ENCODE measurements at places on chromosomes 2 and 18.

DNA sequence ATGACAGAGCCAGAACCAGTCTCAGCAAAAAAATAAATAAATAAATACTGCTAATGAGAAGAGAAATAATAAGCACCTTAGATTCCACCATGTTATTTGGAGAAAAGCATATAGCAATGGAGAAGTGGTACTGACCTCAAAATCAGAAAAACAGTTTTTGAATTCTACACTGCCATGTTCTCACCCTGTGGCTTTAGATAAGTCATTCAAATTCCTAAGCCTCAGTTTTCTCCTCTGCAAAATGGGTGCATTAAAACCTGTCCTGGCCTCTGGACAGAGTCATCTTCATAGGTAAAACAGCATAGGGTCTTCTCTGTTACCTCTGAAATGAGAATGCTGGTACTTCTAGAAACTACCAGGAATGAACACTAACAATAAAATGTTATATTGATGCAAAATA, 62.2 kb upstream of the RMP24 start:
- DNase-seq, result no peak

- DNase-seq, result no peak
Measured at GRCh38 chr18:44051026-44051425, 629.7 kb upstream of the SETBP1 start.

DNA sequence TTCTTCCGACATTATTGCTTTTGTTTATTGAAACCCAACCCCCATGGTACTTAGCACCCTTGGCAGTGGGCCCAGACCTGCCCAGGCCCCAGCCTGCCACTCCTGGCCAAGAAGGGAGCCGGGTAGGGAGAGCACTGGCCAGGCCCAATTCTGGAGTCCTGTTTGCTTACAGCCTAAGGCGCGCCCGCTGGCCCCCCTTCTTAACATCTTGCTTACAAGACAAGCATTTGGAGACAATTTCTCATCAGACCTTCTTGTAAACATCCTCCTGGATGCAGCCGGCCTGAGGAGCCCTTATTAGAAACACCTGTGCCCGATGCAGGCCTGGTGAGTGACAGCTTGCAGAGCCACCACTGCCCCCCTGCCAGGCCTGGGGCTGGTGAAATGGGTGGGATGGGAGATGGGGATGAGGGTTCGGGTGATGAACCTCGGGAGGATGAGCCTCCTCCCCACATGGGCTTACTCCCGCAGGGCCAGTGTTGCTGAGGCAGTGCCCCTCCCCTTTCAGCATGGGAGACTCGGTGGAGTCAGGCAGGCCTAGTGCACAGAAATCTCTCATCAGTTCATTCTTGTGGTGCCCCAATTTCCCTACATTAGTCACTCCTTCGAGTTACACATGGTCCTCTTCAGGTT, 217.5 kb downstream of the CYP26B1 start:
- DNase-seq, result no peak

GRCh38 chr18:10440884-10441283, 13.6 kb upstream of the APCDD1 start:
- DNase-seq, result no peak

DNA sequence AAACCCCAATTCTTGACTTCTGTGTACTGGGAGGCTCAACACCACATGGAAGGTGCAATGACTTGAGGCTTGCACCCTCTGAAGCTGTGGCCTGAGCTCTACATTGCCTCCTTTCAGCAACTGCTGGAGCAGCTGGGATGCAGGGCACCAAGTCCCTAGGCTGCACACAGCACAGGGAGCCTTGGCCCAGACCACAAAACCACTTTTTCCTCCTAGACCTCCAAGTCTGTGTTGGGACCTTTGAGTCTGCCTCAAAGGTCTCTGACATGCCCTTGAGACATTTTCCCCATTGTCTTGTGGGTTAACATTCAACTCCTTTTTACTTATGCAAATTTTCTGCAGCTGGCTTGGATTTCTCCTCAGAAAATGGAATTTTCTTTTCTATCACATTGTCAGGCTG, 62.6 kb upstream of the KCNE4 start:
- DNase-seq, result no peak

DNA sequence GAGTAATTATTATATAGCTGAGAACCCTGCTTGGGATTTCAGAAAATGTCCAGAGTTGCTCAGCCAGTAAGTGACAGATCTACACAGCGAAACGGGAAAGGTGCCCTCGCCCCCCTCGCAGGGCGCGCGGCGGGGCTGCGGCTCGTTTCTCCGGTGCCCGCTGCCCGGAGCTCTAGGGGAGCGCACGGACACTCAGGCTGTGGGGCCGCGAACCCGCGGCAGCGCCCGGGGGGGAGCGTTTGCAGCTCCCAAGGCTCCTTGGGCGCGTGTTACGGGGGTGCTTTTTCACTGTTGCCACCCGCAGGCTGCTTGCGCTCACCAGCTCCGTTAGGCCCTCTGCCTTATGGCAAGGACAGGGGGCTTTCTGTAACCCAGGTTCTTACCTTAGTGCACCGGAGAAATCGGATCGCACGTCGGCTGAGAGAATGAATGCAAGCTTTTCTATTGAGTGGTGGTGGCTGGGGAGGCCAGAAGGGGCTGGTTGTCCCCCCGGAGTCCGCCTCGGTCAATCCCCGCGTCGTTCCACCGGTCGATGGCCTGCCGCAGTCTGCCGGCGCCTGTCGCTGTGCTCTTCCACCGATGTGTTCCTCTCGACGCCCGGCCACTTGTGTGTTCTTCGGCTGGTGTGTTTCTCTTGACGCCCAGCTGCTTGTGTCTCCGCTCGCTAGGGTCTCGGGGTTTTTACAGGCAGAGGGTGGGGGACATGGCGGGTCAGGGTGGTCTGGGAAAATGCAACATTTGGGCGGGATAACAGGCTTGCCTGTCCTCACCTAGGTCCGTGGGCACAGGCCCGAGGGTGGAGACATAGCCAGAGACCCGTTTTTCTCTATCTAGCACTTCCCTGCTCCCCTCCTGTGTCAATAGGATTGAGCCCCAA, 758.8 kb upstream of the DDX18 start:
- DNase-seq, result no peak

All from stimulated activated CD4-positive, alpha-beta T cell treated with anti-CD3 and anti-CD28 coated beads, TNF-alpha, amount 100 ng/mL, for 24 hours (primary cell).